ENCODE measurements at places on chromosomes 5 and 9.

DNA sequence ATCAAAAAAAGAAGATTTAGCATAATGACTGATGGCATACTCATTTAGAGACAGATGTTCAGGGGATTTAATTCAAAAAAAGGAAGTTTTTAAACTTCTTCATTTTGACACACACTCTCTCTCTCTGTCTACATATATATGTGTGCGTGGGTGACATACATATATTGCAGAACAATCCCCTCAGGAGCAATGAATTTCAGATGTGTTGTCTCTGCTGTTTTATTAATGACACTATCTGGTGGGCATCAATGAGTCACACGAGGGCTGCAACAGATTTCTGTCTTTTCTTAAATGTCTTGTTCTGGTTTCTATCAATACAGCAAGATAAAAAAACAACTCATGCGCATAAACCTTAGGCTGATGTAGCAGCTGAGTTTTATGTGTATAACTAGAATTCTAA is 123.5 kb upstream of the SLCO6A1 start:
- DNase-seq = no peak

GRCh38 chr9:68947842-68948569 is 65.9 kb downstream of the PRKACG start:
- no peak for DNase-seq

DNA sequence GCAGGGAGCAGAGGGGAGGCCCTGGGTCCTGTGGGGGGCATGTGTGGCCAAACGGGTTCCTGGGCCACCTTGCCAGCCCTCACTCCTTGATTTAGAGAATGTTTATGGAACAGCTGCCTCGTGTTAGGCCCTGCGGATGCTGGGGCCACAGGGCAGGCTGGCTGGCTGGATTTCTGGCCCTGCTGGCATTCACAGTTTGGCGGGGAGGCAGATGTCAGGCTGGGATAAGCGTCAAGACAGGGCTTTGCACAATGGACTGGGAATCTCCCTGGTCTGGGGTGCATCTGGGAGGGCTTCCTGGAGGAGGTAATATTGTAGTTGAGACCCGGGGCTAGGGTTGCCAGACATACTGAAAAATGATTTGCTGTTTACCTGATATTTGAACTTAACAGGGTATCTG is 13.8 kb downstream of the NCS1 start:
- DNase-seq = no peak

DNA sequence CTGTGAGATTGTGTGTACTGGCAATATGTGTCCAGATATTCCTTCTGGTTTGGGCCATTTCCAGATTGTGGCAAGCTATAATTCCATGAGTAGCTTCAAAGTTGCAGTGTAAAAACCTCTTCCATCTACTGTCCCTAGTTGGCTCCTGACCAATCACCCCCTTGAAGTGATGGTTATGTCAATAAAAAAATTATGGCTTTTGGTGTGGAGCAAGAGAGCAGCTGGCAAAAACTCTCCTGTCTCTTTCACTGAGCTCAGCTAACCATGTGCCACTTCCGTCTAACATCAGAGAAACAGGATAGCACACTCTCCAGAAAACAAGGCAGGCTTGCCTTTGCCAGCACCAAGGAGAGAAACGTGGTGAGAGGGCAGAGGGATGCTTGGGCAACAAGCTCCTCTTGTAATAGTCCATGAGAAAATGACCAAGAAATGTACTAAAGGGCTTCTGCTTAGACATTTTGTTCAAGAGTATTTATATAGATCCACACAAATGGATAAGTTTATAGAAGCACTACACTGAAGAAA is 914.4 kb upstream of the SEMA6A start:
- DNase-seq = no peak

DNA sequence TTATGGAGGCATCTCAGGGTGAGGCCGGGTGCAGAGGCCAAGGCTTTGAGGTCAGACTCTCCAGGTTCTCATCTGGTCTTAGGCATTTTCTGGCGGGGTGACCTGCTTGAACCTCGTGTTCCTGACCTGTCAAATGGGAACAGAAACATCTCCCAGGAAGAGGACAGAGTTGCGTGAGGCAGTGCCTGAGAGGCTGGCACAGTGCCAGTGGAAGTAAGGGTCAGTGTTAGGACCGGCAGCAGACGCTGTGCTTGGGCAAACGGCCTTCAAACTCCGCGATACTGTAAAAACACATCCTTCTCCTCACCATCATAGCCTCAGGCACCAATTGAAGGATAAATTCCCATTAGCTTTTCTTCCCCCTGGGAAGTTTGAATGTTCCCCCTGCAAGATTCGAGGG is 55.6 kb upstream of the FCN2 start:
- no peak for DNase-seq

GRCh38 chr9:12699529-12699928 is 6.3 kb downstream of the TYRP1 start:
- no peak for DNase-seq

GRCh38 chr5:148391422-148391821 is 7.7 kb downstream of the FBXO38 start:
- no peak for DNase-seq

DNA sequence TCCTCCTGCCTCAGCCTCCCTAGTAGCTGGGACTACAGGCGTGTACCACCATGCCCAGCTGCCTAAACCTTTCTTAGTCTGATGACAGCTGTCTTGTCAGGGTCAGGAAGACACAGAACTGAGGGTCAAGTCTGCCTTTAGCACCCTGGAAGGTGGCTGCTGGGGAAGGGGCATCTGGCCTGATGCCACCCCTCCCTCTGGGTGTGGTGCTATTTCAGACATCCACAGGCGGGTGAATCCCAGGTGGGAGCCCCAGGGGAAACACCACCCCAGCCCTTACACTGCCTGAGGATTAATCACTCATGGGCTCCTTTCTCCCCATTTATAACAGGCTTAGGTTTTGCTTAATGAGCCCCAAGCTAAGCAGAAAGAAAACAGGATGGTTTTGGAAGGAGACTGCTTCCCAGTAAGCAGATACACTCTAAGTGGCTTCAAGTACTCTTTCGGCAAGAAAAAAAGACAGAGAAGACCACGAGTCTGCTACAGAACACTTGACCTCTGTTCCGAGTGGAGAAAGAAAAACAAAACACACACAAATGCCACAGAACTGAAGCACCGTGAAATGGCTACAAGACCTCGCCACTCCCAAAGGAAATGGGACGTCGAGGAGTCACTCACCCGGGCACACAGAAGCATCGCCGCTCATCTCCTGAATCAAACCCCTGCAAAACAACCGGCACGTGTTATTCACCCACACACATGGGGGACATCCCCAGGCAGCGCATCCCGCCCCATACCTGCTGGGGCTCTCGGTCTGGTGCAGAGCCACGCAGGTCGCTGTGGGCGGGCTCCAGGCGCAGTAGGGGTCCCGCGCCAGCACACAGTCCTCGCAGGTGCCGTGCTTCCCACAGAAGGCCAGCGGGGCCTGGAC is 62.4 kb downstream of the SECISBP2 start:
- DNase-seq = no peak

- DNase-seq = no peak
Observed at GRCh38 chr9:20367855-20368254, 254.4 kb downstream of the MLLT3 start.

DNA sequence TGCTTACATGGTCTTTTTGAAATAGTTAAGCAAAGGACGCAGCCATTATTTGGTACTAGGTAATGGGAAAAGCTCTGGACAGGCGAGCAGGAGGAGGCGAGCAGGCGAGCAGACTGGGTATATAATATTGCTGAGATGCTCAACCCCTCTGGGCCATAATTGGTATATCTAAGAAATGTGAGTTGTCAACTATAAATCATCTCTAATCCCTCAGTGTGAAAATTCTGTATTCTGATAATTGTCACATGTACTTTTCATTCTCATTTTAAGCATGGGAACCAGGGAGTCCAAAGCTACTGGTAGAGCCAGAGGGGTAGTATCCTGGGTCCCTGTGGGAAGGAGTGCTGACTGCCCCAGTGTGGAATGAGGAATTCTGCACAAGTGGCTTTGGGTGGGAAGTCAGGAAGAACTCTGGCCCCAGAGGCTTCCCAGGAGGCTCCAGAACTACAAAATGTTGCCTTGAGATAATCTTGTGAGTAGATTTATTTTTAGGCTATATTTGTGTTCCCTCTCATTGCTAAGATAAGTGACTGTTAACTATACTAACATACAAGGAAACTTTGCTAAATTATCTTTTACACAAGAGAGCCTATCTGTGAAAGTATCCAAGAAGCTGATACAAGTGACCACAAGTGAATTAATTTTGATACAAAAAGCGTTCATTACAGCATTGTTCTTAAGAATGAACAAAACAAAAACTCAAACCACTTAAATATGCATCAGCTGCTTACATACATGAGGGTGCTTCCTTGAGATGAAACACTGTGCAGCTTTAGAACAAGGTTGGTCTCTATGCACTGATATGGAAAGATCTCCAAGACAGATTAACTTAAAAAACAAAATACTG is 70.5 kb upstream of the TNFAIP8 start:
- no peak for DNase-seq

DNA sequence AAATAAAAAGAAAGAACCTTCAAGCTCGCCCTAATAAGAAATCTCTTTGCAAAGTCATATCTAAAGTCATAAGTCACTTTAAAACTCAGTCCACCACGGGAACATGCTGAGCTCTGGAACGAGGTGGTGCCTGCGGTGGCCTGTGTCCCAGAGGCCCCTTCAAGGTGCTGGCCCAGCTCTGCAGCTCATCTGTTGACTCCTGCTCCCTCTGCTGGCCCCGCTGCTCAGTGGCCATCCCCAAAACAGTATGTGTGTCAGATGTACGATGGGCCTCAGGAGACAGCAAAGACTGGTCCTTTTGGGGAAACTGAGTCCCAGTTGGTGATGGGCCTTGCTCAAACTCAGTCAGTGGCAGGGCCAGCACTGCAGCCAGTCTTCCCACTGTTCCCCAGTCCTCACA is 22.8 kb upstream of the FOXB2 start:
- DNase-seq = peak; percentile 14

DNA sequence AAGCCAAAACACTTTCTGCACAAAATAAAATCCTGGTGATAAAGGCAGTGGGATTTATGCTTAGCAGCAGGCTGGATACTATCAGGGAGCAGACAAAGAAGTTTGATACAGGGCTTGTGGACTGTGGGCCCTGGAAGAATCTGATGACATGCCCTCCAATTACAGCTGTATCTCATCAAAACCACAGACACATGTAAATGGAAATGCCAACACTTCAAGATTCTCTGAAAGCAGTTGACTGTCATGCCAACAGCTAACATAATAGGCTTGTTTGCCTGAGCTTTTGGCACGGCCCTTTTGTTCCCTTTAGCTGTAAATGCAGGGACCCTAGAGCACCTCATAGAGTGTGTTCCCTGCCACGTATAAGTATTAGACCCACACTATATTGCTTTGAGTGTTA is 114.4 kb downstream of the STK32A start:
- DNase-seq = no peak

- peak; percentile 95 for DNase-seq
Observed at GRCh38 chr5:172931001-172931536, 28.2 kb upstream of the RPL26L1 start.

DNA sequence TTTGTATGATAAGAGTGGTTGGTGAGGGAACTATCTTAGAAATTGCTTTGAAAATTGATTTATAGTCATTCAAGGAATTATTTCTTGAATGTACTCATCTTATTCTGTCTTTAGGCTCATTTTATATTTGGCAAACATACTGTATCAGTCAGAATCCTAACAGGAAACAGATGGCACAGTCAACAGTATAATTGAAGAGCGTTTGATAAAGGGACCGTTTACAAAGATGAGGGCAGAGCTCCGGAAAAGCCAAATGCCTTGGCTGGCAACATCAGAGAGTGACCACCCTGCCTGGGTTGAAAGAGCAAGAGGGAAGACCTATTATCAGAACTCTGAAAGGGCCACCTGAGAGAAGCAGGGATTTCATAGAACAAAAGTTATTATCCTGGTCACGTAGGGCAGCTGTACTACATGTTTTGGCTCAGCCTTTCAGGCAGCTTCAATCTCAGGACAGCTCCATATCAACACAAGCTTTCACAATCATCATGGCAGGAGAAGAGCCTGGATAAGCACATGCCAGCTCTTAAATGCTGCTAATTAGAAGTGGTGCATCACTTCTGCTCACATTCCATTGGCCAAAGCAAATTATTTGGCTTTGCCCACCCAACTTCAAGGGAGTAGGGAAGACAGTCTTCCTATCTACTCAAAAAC is 47.2 kb upstream of the ARL15 start:
- peak; percentile 13 for DNase-seq

GRCh38 chr9:95980262-95981125 is 105.0 kb downstream of the ERCC6L2 start:
- no peak for DNase-seq

GRCh38 chr9:28915202-28915930 is 1342.1 kb upstream of the C9orf72 start:
- DNase-seq = peak; percentile 43

DNA sequence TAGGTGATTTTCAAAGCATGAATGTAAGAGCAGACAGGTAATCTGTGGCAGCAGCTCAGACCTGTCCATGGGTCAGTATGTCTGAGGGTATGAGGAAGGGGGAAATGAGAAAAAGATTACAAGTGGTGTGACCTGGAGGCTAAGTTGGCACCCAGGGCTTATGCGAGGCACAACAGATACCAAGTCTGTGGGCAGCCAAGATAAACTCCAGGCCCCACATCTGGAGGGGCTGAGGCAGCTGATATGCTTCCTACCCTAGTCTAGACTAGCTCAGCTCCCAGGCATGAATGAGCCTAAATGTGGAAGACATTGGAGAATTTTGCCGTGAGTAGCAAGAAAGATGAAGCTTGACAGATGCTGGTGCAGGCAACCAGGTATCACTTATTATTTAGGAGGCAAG is 151.7 kb downstream of the PIK3R1 start:
- DNase-seq = no peak

DNA sequence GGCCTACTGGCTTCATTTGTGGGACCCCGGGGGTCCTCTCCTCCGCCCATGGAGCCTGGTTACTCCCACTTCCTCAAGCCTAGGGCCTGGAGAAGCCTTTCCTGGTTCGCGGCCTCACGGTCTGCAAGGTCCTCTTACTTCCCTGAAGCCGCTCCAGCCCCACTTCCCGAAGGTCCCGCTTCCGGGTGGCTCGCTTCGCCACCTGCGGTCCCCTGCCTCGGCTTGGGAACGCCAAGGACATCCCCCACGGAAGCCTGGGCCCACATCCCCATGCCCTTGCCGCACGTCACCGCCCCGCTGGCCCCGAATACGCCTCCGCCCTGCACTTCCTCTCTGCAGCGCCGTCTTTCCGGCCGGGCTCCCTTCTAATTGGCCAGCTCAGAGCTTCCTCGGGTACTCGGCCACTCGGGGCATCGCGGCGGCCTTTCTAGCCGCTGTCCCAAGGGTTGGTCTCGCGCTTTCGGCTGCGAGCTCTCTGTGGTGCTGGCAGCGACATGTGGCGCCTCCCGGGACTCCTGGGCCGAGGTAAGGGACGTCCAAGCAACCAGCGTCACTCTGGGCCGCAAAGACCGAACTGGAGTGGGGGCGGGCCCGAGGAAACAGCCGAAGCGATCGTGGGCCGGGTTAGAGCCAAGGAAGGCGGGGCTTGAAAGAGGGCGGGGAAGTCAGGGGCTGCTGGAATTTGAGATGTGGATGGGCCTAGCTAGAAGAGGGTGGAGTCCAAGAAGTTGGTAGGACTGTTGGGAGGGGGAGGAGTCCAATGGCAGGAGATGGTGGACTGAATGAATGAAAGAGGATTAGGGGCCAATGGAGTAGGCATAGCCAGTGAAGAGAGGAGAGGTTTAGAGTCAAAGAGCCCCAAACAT is at the start of gene DELE1:
TSS of gene DELE1 (plus strand) at position 424 of the 866 bp plus-strand sequence. CDS start at position 495, 71 bp downstream.
- peak; percentile 95 for DNase-seq

GRCh38 chr9:11045589-11045988 is 432.8 kb upstream of the PTPRD start:
- no peak for DNase-seq

- DNase-seq = peak; percentile 74
Observed at GRCh38 chr9:69444021-69444420, 119.0 kb downstream of the ENTREP1 start.

- peak; percentile 18 for DNase-seq
Observed at GRCh38 chr5:133423618-133424282, 188.6 kb downstream of the FSTL4 start.
